ENCODE measurements at places on chromosomes 11 and 22. TPM values are rescaled to one million over a fixed set of nuclear protein-coding genes. Genes with fewer than 3 reads are reported as not detected.

The BTG4 gene
- total RNA-seq, result not detected

The MS4A14 gene
- total RNA-seq, result not detected

The SPDYC gene
- not detected for total RNA-seq

The CCDC81 gene
- total RNA-seq, result 0.32 TPM

The PLAAT4 gene
- total RNA-seq, result 9.9 TPM

The NAALADL1 gene
- 11.2 TPM for total RNA-seq

The RASD2 gene
- not detected for total RNA-seq

All from activated CD8-positive, alpha-beta memory T cell treated with anti-CD3 and anti-CD28 coated beads for 36 hours (primary cell).